ENCODE measurements at places on chromosomes 6 and 20.

DNA sequence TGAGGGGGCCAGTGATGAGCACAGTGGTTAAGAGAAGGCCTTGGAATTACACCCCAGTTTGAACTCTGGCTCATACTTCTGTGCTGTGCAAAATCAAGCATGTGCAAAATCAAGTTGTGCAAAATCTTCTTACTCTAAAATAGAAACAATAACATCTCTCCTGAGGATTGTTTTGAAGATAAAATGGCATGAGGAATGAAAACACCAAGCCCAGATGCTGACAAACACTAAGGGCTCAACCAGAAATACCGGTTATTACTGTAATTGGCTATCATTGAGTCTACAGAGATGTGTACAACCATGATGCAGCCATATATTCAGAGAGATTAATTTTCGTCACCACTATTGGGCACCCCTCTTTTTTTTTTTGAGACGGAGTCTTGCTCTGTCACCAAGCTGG, 5.9 kb upstream of the BCAS1 start:
- no peak for DNase-seq

GRCh38 chr6:121848523-121849255, 413.2 kb downstream of the GJA1 start:
- no peak for DNase-seq

GRCh38 chr20:15705975-15706374, 867.3 kb downstream of the KIF16B start:
- DNase-seq: no peak

DNA sequence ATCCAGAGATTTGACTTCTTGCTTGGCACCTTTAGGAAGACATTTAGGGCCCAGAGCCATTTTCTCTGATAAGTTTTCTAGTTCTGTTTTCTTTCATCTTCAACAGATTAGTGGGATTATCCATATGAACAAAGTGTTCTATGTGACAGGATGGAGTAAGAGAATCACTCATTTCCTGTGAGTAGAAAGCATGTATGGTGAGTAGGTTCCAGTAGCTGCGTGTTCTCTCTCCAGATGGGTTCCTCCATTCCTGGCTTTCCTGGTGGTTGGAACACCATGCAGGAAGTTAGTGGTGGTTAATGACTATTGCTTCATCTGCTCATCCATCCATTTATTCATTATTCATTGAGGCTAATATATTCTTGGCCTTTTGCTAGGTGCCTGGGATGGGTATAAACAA, 54.0 kb downstream of the EFCAB8 start:
- DNase-seq: no peak

- DNase-seq: no peak
Measured at GRCh38 chr20:40689100-40689942, at the start of gene MAFB. MAFB (minus strand) TSS chr20:40689236; CDS start chr20:40688850, 386 bp downstream.

DNA sequence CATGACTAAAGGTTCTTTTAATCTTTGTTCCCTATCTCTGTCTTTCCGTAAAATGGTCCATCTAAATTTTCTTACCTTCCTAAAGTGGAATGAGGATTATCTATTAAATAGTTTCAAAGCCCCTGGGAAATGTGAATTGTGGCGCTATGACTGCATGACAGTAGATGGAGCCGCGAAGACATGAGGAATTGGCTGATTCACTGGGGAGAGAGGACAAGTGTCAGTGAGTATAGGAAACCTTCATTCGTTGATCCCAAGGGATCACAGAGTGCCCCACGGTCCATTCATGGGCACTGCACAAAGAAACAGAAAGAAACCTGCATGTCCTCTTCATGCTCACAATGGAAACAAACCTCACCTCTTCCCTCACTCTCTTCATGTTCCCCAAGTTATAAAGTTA, 479.3 kb upstream of the BTBD3 start:
- no peak for DNase-seq

DNA sequence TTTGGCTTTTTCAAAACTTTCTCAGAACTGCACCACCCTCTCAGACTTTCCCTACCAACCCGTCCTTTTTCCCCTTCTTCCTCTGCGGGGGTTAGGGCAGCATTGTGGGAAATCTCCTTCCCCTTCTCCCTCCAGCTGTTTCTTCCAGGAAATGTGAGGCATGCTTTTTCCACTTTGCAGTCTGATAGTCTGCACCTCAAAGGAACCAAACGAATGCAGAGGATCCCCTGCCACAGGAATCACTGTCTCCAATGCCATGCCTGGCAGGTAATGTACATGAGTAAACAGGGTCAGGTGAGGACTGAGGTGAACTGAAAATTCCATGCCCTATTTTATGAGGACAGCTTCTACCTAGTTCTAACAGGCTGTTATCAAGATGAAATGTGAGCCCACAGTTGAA, 218.4 kb downstream of the BCAS1 start:
- DNase-seq: no peak

DNA sequence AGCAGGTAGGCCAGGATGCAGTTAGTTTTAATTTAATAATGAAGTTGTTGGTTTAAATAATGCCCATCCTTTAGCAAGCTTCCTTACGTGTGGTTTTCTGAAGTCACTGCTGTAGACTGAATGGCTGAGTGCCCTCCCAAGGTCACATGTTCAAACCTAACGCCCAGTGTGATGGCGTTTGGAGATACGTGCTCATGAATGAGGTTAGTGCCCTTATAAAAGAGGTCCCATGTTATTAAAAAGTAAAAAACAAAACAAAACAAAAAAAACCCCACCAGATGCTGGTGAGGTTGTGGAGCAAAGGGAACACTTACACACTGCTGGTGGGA, 16.3 kb downstream of the LRP11 start:
- DNase-seq: no peak

GRCh38 chr20:49668181-49668877, 45.3 kb downstream of the B4GALT5 start:
- no peak for DNase-seq

DNA sequence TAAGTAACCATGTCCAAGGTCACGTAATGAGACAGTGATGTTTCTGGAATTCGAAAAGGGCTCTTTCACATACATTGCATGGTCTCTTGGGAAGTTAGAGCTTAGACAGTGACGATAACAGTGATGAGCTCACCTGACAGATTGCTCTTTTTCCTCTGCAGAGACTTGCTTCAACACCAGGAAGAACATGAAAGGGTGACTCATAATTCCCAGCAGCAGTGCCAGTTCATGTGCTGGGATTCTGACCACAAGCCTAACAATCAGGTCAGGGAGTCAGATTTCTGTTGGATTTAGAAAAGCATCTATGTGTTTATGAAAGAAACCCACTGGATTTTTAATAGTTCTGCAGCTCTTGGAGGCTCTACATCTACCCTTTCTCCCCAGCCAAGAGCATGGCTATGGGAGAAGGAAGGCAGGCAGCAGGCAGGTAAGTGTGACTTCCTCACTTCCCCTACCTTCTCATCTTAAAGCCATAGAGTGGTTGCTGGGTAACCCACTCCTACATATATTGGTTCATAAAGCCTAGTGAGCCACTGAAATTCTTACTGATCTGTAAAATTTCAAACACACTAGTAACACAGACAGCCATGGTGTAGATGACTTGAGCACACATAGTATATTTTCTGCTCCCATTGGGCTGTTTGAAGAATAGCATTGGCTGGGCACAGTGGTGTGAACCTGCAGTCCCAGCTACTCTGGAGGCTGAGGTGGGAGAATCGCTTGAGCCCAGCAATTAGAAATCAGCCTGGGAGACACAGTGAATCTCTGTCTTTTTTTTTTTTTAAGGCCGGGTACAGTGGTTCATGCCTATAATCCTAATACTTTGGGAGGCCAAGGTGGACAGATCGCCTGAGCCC, 44.4 kb upstream of the LOC128125822 start:
- DNase-seq: no peak

DNA sequence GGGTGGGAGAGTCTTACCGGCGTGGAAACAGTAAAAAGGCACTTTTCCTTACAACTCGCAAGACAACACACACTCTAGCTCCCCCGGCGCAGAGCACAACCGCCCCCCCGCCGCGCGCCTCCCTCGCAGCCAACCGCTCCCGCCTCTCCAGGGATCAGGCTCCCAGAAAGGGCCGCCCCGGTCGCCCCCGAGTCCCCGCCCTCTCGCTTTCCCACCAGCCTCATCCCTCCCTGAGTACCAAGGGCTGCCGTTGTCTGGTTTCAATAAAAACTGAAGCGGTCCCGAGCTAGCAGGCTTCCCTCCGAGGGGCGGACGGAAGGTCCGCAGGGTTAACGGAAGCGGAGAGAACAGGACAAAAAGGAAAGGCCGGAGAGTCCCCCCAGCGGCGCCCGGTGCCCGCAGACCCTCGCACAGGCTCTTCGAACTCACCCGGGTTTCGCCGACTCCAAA, 804 bp downstream of the ELOVL5 start:
- DNase-seq: no peak

DNA sequence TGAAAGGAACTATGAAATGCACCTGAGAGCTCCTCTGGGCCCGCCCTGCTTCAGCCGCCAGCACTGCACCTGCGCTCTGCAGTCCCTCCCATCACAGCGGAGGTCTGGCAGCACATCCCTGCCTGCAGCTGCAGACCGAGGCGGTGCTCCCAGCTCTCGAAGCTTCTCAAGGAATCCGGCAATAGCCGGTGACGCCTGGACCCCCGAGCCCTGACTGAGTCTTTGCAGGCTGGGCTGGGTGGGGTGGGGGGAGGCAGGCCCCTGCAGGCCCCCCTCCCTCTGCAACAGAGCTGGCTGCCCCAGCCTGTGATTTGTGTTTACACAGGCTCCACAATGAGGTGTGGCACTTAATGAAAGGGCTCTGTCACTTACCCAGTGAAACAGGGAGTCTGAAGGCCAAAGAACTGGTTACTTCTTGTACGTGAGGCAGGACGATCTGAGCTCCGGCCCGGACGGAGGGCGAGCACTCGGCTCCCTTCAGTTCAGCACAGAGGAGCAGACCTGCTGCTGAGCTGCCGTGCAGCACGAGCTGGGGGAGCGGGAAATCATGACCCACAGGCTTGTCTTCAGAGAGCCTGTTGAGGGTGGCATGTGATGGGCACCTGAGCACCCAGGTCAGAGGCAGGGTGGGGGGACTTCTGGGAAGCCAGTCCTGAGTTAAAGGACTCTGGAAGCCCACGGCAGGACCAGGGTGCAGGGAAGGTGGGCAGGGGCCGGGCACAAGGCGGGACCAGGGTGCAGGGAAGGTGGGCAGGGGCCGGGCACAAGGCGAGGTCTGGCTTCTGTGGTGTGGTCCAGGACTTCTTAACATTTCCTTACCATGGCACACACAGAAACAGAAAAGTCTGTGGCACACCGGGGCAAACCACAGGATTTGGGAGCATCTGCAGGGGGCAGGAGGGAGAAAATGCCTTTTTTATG, 192.3 kb upstream of the THBS2 start:
- no peak for DNase-seq

DNA sequence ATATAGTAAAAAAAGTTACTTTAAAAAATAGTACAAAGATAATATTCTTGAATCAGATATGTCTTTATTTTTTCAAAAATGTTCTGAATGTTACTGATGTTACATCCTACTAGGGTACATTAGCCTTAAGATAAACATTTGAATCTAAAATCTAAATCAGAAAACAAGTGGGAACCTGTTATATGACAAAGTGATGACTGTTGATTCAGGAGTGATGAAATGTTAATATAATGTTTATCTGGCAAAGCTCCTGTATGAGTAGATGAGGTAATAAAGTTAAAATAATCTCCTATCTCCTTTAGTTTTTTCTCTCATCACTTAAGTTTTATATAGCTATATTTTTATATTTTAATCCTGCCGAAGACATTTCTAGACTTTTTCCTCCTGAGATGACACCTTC, 4.2 kb downstream of the DOP1A start:
- DNase-seq: no peak

GRCh38 chr20:61950641-61951071, 115.0 kb downstream of the TAF4 start:
- DNase-seq: no peak

DNA sequence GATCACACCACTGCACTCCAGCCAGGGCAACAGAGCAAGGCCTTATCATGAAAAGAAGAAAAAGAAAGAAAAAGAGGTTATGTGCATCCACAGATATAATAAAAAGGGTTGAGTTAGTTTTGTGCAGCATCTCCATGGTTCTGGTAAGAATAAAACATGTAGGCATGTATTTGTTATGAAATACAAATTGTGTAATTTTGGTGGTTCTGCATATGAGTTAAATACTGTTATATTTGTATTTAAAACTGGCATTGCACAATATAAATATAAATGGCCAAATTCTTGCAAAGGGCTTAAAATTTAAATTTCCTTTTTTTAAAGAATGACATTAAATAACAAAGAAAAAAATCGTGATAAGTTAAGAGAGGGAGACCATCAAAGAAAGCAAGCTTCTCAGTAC, 159.1 kb upstream of the PREP start:
- no peak for DNase-seq

- no peak for DNase-seq
Measured at GRCh38 chr6:105835373-105835772, 250.8 kb upstream of the PRDM1 start.

DNA sequence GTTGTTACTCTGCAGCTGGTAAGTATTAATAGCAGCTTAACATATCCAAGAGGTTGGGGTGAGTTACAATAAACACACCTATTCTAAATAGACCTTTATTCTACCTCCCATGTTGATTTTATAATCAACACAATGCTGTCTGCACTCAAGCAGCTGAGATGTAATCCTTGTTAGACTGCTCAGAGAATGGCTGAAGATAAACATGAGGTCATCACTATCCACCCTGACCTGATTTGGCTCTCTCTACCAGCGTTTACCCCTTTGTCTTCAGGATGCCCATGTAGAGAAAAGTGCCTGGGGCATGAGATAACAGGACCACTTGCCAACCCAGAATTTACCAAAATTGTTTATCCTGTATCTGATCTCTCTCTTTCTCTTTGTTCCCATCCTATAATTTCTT, 220.7 kb upstream of the DEFB112 start:
- DNase-seq: no peak

GRCh38 chr6:42274898-42275297, 57.2 kb upstream of the MRPS10 start:
- no peak for DNase-seq

All from stimulated activated CD4-positive, alpha-beta T cell treated with anti-CD3 and anti-CD28 coated beads, Interleukin-1b, Interleukin-23, amount 100 ng/mL, for 1 hour (primary cell).